D341Med (cell line): ENCODE measurements at places on chromosomes 6 and 20.
A peak's percentile ranks its signal among the peaks of the same experiment; 100 is the strongest.

DNA sequence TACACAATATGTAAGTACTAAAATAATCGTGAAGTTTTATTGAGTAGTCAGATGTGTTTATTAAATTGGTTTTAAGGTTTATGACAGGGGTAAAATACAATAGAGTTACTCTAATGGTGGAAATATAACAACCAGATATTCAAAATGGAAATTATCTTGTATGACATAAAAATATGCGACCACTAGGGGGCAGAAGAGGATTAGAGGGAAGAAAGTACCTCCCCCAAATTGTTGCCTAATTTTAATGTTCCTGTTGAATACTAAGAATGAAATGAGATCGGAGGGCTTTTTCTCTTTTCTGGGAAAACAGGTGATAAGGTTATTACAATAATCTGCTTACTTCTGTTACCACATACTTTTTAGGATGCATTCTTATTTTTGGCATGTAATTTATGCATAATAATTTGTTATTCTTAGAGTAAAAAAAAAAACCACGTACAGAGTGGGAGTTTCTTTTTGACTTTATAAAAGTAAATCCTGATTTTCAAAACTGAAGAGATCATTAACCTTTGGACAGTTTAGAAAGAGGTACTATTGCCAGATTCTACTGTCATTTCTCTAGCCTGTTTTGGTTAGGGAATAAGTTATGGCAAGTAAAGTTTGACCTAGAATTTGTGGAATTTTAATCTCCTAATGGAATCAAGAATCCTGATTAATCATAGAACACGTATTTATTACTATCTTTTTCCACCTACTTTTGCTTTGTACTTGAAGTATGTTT, 159.2 kb downstream of the CD109 start:
- DNase-seq = peak; percentile 33

GRCh38 chr6:139879823-139880356, 505.4 kb upstream of the CITED2 start:
- no peak for DNase-seq

DNA sequence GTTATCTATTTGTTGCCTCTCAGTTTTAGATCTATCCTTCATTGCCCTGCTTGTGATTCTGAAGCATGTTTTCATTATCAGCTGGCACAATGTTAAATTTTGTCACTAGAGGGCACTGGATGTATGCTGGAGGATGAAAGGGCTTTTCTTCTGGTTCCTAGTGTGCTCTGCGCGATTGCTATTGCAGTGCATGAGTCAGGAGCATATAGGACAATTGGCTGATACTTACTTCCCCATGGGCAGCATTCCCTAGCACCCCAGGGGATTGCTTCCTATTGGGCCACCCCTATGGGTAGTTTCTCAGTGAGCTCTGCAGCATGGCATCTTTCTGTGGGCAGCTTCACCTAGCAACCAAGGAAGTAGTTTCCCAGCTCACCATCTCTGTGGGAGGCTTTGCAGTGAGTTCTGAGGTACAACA, 280.3 kb upstream of the SYNCRIP start:
- peak; percentile 58 for DNase-seq

GRCh38 chr6:163617549-163617948, 203.0 kb downstream of the QKI start:
- DNase-seq = no peak

DNA sequence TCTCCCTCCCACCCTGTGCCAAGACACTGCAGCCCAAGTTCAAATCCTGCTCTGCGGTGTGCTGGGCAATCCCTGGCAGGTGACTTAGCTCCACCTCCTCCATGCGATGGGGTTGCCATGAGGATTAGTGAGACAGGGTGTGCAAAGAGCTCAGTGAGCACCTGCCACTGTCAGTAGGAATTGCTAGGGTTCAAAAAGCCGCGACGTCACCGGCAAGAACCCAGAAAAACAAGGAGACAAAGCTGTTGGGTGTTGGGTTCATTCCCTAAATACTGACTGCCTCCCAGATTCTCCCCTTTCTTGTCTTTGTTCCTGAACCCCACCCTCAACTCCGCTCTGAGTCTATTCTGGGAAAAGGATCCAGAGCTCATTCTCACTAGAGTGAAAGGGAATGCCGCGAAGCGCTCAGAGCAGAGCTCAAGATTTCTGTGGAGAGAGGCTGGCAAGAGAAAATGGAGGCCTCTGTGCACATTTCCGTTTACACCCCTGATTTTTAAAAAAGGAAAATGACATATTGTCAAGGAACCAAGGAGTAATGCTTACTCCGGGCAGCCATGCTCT, 13.3 kb downstream of the PMEPA1 start:
- DNase-seq = no peak

GRCh38 chr6:144335311-144335861, 50.3 kb downstream of the UTRN start:
- DNase-seq = no peak

GRCh38 chr6:124389127-124389526, 573.1 kb upstream of the RNF217 start:
- no peak for DNase-seq

DNA sequence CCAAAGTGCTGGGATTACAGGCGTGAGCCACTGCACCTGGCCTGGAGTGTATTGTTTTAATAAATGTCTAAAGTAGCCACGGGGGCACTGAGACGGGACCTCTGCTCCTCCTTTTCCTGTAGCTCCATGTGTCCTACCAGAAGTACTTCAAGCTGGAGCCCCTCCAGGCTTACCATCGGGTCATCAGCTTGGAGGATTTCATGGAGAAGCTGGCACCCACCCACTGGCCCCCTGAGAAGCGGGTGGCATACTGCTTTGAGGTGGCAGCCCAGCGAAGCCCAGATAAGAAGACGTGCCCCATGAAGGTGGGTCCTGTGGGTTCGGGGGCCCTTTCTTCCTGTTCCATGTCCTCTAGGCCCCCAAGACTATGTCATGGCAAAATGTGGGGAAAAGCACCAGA, 7.5 kb downstream of the POFUT1 start:
- DNase-seq = no peak

DNA sequence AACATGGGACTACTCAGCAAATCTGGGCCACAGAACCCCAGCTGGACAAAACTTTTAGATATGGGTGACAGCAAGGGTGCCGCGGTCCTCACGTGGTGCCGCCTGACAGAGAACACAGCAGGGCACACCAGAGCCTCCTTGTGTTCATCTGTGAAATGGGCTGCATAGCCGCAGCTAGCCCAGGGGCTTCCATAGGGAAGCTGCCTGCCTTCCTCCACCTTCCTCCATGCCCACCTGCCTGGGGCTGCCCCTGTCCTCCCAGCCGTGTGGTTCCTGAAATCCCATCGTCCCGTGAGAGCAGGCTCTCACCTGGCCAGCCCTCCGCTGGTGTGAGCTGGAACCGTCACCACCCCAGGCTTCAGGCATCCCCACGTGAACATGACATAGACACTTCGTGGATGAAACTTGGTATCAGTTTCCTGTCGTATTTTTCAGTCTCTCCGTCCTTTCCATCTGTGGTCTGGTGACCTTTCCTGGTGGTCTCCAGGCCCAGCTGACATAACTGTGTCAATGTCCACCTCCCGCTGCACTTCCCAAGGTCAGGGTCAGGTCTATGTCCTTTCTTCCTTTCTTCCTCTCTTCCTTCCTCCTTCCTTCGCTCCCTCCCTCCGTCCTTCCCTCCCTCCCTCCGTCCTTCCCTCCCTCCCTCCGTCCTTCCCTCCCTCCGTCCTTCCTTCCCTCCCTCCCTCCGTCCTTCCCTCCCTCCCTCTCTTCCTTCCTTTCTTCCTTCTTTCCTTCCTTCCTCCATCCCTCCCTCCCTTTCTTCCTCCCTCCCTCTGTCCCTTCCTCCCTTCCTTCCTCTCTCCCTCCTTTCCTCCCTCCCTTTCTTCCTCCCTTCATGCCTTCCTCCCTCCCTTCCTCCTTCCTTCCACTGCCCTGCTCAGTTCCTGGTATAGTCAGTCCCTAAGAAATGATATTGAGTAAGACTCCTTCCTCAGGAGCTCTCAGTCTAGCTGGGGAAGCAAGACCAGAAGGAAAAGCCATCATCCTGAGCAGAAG, 78.8 kb downstream of the GRM4 start:
- DNase-seq = no peak

DNA sequence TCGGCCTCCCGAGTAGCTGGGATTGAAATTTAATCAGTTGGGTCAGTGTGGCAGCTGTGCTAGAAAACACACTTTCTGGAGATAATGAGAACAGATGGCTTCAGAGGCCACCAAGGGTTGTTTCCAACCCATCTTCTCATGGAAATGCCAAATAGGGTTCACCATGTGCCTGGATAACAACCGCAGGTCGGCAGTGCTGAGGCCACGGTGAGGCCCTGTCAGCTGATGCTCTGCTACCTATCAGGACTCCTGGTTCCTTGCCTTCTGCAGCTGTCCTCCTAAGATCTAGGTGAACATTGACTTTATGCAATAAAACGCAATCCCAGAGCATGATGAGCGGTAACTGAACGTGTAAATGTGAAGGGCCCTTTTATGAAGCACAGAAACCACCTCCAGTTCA, 139.3 kb upstream of the SNX9 start:
- no peak for DNase-seq

DNA sequence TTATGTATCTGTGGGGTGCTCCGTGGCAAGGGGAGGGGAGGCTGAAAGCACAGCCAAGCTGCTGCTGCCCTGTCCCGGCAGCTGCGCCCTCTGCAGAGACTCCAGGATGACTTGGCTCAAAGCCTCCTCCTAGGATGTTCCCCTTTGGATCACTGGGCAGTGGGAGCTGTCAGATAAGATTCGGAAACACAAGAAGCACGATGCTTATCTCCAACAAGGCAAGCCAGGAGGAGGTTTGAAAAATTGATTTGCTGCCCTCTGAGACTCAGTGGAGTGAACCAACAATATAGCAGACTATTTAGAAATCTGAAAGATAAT, 776.4 kb downstream of the C6orf118 start:
- peak; percentile 49 for DNase-seq

GRCh38 chr6:12277386-12277785, 12.8 kb upstream of the EDN1 start:
- no peak for DNase-seq

- no peak for DNase-seq
Measured at GRCh38 chr6:37060195-37060559, 54.7 kb downstream of the FGD2 start.

- no peak for DNase-seq
Measured at GRCh38 chr6:110655821-110656220, 159.4 kb downstream of the CDK19 start.

GRCh38 chr6:9620263-9620662, 794.6 kb downstream of the TFAP2A start:
- DNase-seq = no peak

- no peak for DNase-seq
Measured at GRCh38 chr6:81625216-81625615, 127.3 kb downstream of the TENT5A start.

GRCh38 chr20:2103461-2104153, 2.0 kb downstream of the STK35 start:
- DNase-seq = no peak

- DNase-seq = no peak
Measured at GRCh38 chr20:23119456-23120216, 33.5 kb upstream of the CD93 start.

GRCh38 chr20:6439737-6440442, 317.1 kb upstream of the FERMT1 start:
- DNase-seq = no peak

- DNase-seq = no peak
Measured at GRCh38 chr20:51359947-51360346, 182.6 kb downstream of the NFATC2 start.

DNA sequence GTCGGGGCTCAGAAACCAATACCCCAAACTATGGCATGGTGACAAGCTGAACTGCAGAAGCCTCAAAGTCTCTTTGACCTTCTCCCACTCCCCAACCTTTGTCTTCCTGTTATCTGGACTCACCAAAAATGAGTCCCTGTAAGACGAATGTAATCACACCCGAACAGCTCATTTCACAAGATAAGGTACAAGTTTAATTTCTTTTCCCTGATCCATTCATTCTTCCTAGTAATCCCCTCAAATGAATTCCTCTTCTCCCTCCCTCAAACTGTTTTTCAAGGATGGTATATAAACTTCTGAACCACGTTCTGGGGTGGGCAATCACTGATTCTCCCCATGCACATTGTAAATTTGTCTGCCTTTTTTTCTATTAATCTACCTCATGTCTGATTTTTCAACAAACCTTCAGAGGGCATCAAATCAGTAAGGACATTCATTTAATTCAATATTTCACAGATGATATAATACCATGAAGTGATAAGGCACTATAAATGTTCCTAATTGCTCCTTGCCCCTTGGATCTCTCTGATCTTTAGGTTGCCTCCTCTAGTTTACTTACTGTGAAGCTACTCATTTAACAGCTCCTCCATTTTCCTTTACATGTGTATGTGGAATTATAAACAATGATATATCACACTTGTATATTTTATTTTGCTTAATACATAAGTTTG, 77.2 kb downstream of the OR2B2 start:
- DNase-seq = no peak

- no peak for DNase-seq
Measured at GRCh38 chr6:168124158-168124557, 45.1 kb upstream of the FRMD1 start.

DNA sequence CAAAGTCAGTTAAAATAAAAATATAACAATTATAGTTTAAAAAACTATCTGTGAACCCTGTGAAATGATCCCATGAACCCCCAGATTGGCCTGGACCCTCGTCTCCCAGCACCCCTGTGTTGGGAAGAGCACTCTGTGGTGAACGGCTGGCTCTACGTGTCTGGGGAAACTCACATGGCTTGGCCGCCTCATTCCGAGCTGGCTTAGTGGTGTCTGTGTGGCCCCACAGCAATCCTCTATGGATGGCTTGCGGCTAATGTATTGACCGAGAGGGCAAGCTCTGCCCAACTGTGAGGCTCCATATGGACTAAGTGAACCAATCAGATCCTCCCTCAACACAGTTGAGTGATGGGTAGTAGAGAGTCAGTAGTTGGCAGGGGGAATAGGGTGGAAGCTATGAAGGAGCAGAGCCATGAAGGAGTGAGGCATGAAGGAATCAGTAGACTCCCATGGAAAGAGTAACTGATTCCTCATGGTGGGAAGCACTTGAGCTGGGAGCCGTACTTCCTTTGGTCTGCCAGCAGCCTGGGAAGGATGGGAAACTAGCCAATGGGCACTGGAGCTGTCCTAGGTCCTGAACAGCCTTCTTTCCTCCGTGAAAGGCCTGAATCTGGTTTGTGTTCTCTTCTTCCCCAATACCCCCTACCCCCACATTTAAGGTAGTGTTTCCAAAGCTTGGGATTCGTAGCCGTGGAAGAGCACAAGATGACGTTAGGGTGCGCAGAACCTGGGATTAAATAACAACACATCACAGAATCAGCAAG, 21.6 kb upstream of the ZNF831 start:
- no peak for DNase-seq

- DNase-seq = no peak
Measured at GRCh38 chr6:69913361-69913760, 47.0 kb downstream of the COL19A1 start.

GRCh38 chr6:142485256-142485655, 183.4 kb downstream of the ADGRG6 start:
- DNase-seq = no peak

GRCh38 chr6:16836144-16836981, 75.1 kb upstream of the ATXN1 start:
- DNase-seq = no peak

DNA sequence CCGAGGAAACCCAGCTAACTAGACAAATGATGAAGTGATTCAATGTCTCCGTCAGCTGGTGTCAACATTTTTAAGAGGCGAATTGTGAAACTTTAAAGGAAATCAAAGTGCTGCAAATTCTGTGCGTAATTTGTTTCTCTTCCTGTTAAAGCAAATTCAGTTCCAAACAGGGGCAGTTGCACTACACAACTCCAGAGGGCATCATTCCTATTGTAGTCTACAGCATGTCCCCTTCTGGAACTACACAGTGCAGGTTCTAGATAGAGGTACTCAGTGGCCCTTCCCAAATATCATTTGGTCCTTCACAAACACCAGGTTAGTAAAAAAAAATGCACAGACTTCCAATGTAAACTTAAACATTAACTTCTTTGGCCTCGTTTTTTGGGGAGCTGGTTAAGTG, 38.3 kb upstream of the SMLR1 start:
- no peak for DNase-seq
